Ammon's horn (tissue), 1 donor: ENCODE measurements at places on chromosomes 7 and 10.

- no peak for DNase-seq
Measured at GRCh38 chr10:34382626-34383025, 432.5 kb downstream of the PARD3 start.

- no peak for DNase-seq
Measured at GRCh38 chr7:12239806-12240205, 28.7 kb downstream of the TMEM106B start.

DNA sequence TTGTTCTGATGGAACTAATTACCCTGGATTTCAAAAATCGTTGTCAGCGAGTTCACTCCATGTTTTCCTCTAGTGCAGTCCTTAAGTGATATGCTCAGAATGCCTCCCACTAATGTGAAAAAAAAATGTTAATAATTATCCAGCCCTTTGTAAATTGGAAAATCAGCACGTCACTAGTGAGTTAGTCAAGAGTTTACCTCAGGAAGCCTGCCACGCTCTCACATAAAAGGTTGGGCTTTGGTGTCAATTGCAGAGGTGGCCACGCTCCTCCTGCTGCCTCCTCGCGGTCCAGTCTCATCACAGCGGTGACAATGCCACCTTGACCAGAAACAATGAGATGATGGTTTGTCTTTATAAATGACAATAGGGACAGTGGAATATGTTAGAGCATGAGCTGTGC is 22.5 kb downstream of the UPP1 start:
- DNase-seq: no peak

DNA sequence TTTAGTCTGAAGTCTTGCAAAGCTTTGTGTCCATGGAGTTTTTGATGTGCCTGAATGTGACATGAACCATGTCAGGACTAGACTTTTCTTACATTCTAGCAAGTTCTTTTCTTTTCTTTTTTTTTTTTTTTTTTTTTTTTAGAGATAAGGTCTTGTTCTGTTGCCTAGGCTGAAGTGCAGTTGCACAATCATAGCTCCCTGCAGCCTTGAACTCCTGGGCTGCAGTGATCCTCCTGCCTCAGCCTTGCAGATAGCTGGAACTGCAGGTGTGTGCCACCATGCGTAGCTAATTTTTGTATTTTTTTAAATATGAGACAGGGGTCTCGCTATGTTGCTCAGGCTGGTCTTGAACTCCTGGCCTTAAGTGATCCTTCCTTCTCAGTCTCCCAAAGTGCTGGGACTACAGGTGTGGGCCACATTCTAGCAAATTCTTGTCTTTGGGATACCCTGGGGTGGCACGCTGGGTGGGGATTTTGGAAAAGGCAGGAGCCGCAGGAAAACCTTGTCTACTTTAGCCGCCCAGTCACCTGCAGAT is 152.8 kb downstream of the SVIL start:
- DNase-seq: no peak

- DNase-seq: no peak
Measured at GRCh38 chr7:37371755-37372154, 76.9 kb downstream of the ELMO1 start.

GRCh38 chr10:90674928-90675327 is 182.9 kb downstream of the HTR7 start:
- DNase-seq: no peak

GRCh38 chr7:39301543-39301942 is 264.7 kb upstream of the YAE1 start:
- DNase-seq: no peak

DNA sequence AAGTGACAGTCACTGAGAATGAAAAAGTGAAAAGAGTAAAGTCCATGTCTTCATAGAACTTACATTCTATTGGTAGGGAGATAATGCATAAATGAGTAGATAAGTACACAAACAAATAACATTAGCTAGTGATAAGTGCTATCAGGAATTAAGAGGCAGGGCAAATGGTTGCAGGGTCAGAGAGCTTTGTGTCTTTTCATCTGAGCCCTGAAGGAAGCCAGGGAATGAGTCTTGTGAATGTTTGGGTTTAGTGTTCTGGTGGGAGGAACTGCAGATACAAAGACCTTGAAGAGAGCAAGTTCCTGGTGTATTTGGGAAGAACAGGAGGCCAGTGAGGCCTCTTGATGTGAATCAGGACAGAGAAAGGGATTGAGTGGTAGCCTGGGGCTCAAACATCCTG is 183.8 kb downstream of the CTTNBP2 start:
- no peak for DNase-seq

DNA sequence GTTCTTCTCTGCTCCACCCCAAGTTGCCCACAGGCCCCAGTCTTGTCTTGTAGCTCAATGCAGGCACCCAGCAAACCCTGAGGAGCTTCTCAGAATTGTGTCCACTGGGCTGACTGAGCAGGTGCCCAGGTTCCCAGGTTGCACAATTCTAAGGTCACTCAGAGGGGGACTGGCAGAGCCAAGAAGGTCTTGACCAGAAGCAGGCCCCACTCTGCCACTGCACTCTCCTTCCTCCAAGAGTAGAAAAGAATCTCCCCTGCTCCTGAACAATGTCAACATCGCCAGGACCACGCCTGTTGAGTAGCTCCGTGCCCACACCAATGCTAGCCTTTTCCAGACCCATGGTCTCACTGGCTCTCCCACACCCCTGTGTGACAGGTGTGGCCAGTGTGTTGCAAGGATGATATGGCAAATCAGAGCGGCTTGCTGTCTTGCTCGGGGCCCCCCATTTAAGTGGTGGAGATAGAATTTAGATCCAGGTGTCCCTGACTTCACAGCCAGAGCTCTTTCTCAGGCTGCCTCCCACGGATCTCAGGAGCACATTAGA is 577 bp downstream of the LRRC18 start:
- DNase-seq: no peak

DNA sequence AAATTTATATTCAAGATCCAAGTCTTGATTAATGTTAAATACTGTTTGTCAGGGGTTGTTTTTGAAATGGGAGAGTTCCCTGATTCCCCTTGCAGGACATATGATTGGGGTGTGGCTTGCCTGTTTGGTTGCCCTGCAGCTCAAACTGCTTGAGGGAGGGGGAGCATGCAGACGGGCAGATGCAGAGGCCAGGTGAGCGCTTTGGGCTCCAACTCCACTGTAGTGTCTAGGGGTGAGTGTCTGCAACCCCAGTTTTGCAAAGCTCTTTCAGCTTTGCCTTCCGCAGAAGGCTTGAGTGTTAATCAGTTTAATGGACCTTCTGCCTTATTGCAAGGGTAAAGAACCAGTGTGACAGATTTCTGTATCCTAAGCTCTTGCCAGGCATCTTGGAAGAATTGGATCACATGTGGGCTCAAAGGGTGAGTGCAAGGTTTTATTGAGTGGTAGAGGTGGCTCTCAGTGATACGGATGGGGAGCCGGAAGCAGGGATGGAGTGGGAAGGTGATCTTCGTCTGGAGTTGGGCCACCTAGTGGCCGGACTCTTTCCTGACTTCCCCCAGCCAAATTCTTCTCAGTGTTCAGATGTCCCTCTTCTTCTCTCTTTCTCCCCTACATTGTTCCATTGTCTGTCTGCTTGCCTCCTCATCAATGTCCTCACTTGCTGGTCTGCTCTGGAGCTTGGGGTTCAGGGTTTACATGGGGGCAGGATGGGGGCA is 479.7 kb downstream of the ATRNL1 start:
- DNase-seq: no peak

DNA sequence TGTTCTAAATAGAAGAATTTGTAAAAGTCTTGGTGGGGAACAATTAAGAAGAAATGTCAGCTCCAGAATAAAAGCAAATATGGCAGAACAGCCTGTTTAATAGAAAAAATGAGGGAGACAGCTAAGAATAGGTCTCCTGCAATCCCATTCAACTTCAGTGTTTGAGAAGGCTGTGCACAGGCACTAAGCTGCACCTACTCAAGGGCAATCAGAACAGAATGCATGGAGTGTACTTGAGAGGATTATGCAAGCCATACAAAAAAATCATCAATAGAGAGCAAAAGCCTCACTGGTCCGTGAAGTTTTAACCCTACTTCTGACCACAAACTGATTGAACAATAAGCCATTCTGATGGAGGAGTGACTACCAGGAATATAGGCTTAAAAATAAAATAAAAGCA is 690.7 kb upstream of the PCDH15 start:
- DNase-seq: no peak

- no peak for DNase-seq
Measured at GRCh38 chr10:51800725-51801424, 101.5 kb upstream of the CSTF2T start.

GRCh38 chr7:148697256-148698006 is 1.3 kb upstream of the CUL1 start:
- DNase-seq: peak; percentile 9

GRCh38 chr7:87564296-87564963 is 36.3 kb downstream of the ABCB1 start:
- DNase-seq: no peak

DNA sequence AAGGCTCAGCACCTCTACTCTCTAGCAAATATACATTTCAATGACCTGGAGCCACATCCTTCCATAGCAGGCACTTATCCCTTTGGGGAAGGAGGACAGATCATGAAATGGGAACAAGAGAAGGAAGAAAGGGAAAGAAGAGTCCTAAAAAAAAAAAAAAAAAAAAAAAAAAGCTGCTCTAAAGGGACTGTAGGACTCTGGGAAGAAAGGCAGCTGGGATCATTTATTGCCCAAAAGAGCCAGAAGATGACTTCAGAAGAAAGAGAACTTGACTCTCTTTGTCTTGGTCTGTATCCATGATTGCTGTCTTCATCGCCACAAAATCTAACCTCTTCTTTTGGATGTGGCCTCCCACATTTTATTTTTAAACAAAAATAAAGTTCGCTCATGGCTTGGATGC is 203.6 kb upstream of the CELF2 start:
- DNase-seq: no peak

- no peak for DNase-seq
Measured at GRCh38 chr7:36630112-36630650, 94.1 kb downstream of the AOAH start.

DNA sequence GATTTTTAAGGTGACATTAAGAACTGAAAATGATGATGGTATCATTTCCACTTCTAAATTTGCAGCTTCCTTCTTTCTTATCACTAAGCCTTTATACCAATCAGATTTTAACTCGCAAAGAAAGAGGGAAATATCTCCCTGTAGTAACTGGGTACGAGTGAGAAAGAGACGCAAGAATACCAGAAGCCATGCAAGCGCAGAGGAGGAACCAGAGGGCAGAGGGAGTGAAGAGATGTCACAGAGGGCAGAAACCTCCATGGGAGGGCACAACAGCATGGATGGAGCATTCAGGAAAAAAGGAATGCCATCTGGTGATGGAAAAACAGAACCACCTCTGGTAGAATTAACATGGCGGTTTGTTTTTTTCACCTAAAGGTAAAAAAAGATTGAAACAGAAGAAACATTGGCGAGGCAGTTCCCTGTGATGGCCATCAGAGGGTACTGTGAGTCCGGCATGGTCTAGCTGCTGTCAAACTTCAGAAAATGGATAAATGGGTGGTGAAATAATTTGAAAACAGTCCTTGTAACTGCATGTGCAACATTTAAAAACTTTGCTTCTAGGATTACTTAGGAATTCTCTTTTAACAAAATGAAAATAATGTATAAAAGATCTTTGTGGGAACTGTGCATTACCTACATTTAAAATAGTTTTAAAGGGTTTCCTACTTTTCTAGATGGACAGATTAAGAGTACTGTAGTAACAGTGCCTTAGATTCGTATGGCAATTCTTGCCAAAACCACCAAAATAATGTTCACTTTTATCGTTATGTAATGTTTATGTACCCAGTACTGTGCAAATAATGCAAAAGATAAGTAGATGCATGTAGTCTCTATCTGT is 91.8 kb downstream of the ARHGAP12 start:
- DNase-seq: peak; percentile 33

DNA sequence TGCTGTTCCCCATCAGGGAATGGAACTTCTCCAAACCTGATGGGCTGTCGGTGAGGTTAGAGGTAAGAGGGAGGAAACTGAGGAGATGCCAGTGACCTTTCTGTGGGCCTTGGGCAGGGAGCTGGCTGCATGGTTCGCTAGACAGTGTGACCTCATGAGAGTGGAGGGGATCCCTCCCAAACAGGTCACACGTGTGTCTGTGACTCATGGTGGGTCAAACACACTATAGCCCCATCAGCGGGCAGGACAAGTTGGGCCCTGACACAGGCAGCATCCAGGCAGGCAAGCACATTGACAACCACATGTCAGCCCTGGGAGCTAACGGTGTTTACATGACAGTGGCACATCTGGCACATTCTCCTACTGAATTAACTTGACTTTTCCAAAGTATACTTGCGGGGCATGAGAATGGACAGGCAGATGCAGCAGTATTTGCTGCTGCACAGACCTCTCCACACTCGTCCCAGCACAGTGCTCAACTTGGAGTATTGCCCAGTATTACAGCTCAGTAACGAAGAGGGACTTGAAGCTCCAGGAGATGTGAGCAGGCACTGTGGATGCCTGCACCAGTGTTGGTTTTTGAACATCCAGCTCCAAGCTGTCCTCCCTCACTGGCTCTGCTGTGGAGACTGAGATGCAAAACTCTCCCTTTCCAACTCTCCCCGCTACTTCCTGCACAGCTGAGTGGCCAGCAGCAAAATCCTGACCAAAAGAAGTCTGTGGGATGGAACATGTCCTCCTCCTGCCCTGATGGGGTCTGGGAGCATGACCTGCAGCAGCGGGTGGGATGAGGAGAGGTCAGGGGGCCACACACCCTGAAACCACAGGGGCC is 199.6 kb downstream of the WDR37 start:
- peak; percentile 39 for DNase-seq

DNA sequence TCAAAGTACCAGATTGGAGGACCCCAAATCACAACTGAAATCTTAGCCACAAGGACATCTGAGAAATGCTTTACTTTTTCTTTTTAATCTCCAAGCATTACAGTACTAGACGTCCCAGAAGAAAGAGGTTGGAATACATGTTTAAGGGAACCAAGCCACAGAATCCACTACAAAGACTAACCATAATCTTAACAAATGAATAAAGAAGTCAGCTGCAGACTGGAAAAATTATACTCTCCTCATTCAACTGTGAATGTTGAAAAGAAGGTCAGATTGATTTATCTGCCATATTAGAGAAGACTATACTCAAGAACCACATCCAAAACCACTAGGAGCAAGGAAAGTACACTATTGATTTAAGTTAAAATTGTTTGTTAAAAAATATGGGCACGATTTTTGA is 102.1 kb upstream of the ABCB5 start:
- no peak for DNase-seq

GRCh38 chr7:44375926-44376342 is 50.5 kb upstream of the CAMK2B start:
- DNase-seq: no peak
